A673 (cell line): ENCODE measurements at places on chromosomes 13 and 19. TPM values are rescaled to one million over a fixed set of nuclear protein-coding genes. Genes with fewer than 3 reads are reported as not detected.

ZNF536 gene
- total RNA-seq = 2.9 and 3.5 TPM in 2 replicates

FXYD1 gene
- total RNA-seq = 0.98 TPM in 1 of 2 replicates, not detected in the other

FLT3 gene
- total RNA-seq = 0.15 and 0.22 TPM in 2 replicates

HSH2D gene
- not detected in 2 replicates for total RNA-seq

C19orf85 gene
- total RNA-seq = not detected in 2 replicates

SLC7A10 gene
- 0.17 and 0.28 TPM in 2 replicates for total RNA-seq

KPTN gene
- 18.7 and 18.9 TPM in 2 replicates for total RNA-seq

ZNF606 gene
- total RNA-seq = 16.7 and 17.8 TPM in 2 replicates

CEACAM7 gene
- 0.43 and 0.44 TPM in 2 replicates for total RNA-seq

ZNF497 gene
- total RNA-seq = 2.6 and 3.4 TPM in 2 replicates

C1QTNF9 gene
- 0.34 TPM in 1 of 2 replicates, not detected in the other for total RNA-seq

IFNL1 gene
- not detected in 2 replicates for total RNA-seq

PLK5 gene
- not detected in 2 replicates for total RNA-seq

CYP4F8 gene
- not detected in 2 replicates for total RNA-seq

CCL25 gene
- total RNA-seq = not detected in 2 replicates

TEX29 gene
- total RNA-seq = 0.45 and 0.76 TPM in 2 replicates

LSM7 gene
- 137 and 152 TPM in 2 replicates for total RNA-seq

ZNF541 gene
- total RNA-seq = not detected in 2 replicates

RNF113B gene
- not detected in 2 replicates for total RNA-seq

FGF22 gene
- total RNA-seq = 0.19 and 0.57 TPM in 2 replicates

SAFB gene
- total RNA-seq = 158 and 171 TPM in 2 replicates

GAPDHS gene
- not detected in 2 replicates for total RNA-seq

CEACAM8 gene
- total RNA-seq = not detected in 2 replicates

TMEM145 gene
- 4.9 and 5.7 TPM in 2 replicates for total RNA-seq

NTN5 gene
- not detected in 2 replicates for total RNA-seq

SYCN gene
- not detected in 2 replicates for total RNA-seq

ZNF709 gene
- total RNA-seq = 3.6 and 5.1 TPM in 2 replicates

LPAR6 gene
- total RNA-seq = 4.0 and 6.7 TPM in 2 replicates
